Midbrain (tissue), 1 donor: ENCODE measurements at places on chromosomes 3 and 15.

GRCh38 chr3:107555359-107555758 is 32.6 kb downstream of the BBX start:
- no peak for DNase-seq

DNA sequence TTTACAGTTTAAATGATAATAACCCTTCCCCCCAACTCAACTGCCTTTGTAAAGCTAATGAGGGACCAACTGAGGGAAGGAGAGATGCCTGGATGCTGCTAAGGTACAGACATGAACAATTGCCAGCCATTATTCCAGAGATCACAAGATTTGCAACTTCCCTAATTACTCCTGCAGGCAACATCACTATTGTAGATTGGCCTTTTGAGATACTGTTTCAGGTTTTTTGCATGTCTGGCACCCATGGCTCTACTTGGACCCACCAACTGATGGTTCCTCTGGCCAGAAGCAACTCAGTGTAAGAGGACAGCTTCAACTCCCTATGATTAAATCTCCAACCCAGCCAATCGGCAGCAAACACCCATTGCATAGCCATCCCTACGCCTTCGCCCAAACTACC is 478.7 kb downstream of the FHIT start:
- DNase-seq = no peak

DNA sequence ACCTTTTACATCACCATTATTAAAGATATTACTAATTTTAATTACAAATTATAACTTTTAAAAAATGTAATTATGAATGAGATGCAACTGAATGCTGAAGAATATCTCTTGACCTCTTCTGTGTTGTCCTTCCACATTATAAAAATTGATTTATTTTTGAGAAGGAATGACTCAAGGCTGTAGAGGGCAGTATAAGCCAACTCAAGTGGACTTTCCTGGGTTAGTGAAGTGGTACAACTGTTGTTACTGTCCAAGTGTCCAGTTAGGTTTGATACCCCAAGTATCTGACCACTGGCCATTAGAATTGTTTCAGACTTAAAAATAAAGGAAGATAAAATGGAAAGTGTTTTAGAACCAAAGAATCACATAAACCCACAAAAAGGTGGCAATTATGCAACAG is 51.9 kb downstream of the BBX start:
- peak; percentile 53 for DNase-seq

- DNase-seq = peak; percentile 19
These were observed 45.2 kb downstream of the KLHL25 start for GRCh38 chr15:85749261-85750151.

DNA sequence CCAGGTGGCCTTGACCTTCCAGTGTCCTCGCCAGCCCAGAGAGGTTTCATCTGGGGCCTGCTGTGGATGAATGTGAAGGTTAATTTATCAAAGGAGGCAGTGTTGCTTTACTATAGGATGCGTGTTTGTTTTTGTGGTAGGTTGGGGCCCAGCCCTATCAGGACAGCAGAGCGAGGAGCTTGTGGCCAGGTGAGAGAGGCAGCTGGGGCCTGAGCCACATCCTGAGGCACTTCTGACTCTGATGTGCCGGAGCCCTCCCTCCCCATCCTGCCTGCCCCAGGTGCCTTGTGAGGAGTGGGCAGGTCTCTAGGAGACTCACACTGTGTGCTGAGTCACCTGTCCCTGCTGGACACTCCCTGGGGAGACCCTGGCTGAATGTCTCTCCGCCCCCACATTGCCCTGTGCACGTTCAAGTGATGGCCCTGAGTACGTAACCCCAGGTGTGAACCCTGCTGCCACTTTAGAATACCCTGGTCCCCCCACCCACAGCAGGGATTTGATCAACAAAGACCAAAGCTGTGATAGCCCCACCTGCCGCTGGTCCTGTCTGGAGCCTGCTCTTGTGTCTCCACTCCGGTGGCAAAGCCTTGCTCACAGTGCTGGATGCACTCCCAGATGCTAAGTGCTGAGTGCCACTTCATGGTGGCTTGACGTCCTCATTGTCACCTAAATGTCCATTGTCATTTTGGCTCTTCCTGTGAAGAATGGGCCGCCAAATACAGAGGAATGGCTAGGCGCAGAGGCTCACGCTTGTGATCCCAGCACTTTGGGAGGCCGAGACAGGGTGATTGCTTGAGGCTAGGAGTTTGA is 16.0 kb downstream of the FBLN2 start:
- no peak for DNase-seq

DNA sequence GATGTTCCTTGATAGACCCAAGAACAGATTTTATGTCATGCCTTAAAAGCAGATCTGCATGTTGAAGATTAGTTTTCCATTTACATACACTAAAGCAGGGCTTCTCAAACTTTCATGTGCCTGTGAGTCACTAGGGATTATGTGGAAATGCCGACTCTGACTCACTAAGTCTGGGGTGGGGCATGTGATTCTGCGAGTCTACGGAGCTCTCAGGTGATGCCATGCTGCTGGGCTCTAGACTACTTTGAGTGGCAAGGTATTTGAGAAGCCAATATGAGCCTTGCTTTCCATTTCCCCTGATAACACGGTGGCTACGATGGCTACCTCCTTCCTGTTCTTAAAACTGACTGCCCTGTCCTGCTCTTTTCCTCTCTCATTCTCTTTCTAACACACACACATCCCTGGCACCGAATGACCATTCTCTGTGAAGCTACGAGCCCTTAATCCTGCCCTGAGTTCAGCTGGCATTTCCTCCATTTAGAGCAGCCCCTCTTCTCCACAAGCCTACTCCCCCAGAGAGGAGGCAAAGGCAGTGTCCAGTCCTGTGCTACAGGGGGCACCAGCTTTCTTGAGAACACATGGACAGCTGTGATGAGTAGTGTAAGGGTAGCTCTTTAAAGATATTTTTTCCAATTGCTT is 39.7 kb upstream of the PYGO1 start:
- DNase-seq = no peak

DNA sequence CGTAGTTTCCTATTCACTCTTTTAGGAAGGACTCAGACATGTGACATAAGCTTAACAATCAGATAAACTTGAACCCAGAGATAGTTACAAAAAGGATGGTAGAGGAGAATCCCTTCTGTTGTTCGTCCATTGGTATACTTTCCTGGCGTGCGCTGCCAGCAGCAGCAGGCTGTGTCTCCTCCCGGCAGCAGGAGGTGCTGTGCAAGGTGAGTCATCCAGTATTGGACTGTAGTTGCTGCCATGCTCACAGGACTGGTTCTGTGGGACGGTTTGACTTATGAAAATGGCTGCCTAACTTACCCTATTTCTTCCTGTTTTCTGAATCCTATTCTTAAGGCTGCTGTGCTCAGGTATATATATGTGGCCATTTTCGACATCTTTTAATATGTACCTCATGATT is 253.4 kb upstream of the LRRC3B start:
- DNase-seq = no peak

DNA sequence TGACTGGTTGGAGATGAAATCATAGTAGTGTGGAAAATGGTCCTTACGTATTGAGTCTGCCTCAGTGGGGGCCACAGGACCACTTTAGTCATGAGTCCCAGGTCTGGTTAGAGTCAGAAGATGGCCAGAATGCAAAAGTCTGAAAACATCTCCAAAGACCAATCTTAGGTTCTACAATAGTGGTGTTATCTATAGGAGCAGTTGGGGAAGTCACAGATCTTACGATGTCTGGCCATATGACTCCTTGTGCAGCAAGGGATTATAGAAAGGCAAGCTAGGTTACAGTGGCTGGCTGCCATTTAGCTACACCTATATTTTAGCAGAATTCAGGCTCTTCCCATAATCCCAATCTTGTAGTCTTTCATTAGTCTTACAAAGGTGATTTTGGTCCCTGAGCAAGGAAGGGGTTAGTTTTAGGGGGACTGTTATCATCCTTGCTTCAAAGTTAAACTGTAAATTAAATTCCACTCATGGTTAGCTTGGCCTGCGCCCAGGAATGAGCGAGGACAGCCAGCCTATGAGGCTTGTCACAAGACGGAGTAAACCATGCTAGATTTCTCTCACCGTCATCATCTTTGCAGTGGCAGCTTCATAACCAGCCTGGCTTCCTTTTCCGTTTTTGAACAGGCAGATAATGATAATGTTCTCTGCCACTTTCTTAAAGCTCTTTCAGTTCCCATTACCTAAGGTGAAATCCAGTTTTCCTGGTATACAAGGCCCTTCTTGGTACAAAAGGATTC is 134.1 kb downstream of the VPS8 start:
- no peak for DNase-seq

- DNase-seq = no peak
These were observed 56.1 kb downstream of the VGLL3 start for GRCh38 chr3:86934851-86935250.

DNA sequence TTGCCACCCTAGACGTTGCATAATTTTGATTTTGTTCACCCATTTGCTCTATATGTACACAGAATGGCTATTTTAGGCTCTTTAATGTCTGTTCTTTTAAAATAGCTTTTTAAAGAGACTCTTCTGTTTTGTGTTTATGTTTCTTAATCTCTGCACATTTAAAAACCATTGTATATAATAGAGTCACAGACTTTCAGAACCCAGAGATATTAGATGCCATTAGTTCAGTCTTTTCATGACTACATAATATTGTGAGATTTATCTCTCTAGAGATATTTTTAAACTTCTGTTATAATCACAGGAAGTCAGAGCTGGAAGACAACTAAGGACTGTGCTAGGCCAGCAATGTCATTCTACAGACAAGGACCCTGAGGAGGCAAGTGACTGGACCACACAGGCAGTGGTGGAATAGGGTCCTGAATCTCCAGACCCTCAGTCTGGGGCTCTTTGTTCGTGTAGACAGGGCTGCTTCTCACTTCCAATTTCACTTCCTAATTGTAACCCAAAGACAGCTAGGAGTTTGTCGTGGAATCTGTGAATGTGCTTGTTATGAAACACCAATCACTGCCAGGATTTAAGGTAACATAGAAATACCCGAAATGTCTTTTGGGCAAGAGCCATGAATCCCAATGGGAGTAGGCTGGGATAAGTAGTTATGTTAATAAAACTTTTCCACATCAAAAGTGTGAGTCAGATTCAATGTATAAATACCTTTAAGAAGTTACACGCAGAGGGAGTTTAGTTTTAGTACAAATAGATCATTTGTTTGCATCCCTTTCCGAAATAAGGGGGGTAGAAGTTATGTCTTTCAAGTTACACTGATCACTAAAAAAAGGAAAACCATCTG is 165.2 kb upstream of the ROPN1 start:
- DNase-seq = no peak

GRCh38 chr15:41017066-41017735 is 63.9 kb downstream of the CHAC1 start:
- no peak for DNase-seq

DNA sequence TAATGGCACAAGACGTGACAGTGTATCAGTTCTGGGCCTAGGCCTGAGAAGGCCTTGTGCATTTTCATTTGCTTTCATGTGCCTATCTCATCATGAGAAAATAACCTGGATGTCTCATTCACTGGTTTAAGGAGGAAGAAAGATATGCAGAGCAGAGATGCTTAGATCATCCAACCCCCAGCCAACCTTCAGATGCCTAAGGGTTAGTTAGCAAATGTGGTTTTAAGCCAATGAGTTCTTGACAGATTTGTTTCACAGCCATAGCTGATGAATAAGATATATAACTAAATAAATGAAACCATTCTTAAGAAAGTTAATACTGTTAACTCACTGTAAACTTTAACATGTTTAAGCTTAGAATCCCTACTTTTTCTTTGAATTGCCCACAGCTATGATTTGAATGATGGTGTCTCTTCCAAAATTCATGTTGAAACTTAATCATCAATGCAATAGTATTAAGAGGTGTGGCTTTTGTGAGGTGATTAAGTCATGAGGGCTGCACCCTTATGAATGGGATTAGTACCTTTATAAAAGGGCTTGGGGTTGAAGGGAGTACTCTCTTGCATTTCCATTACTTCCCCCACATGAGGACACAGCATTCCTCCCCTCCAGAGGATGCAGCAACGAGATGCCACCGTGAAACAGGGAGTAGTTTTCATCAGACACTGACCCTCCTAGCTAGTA is 324.6 kb upstream of the TBC1D5 start:
- no peak for DNase-seq

GRCh38 chr15:81347910-81348309 is 24.0 kb upstream of the STARD5 start:
- DNase-seq = no peak
